ENCODE measurements at places on chromosomes 4 and X. TPM values are rescaled to one million over a fixed set of nuclear protein-coding genes. Genes with fewer than 3 reads are reported as not detected.
A peak's percentile ranks its signal among the peaks of the same experiment; 100 is the strongest.

- peak within 1 kb of the TSS; percentile 55 for H3K27ac ChIP-seq
- peak within 1 kb of the TSS; percentile 58 for H3K4me3 ChIP-seq
- H3K36me3 ChIP-seq = no peaks in the 10 kb centered on the region
- H3K4me1 ChIP-seq = peaks cover 28% of the 10 kb centered on the region
- DNase-seq = peak; percentile 90
Measured at GRCh38 chr4:6200011-6200921, at the start of gene JAKMIP1. JAKMIP1 (minus strand) TSS chr4:6200549; CDS start chr4:6112850, 87,699 bp downstream.

GRCh38 chr4:95889662-95890061, 49.8 kb downstream of the PDHA2 start:
- no peak overlapping the region for H3K4me3 ChIP-seq
- H3K27ac ChIP-seq = no peak overlapping the region
- DNase-seq = no peak

- no peaks in the 10 kb centered on the region for H3K36me3 ChIP-seq
- H3K4me1 ChIP-seq = peaks cover 8% of the 10 kb centered on the region
- no peak overlapping the region for H3K27ac ChIP-seq
- no peak overlapping the region for H3K4me3 ChIP-seq
- no peaks in the 10 kb centered on the region for H3K27me3 ChIP-seq
Measured at GRCh38 chr4:89434364-89434988, 126.9 kb upstream of the GPRIN3 start.

GRCh38 chr4:110610940-110611831, 11.7 kb downstream of the PITX2 start:
- no peak overlapping the region for H3K4me3 ChIP-seq
- H3K36me3 ChIP-seq = no peaks in the 10 kb centered on the region
- no peaks in the 10 kb centered on the region for H3K4me1 ChIP-seq
- peaks cover 54% of the 10 kb centered on the region for H3K27me3 ChIP-seq

DNA sequence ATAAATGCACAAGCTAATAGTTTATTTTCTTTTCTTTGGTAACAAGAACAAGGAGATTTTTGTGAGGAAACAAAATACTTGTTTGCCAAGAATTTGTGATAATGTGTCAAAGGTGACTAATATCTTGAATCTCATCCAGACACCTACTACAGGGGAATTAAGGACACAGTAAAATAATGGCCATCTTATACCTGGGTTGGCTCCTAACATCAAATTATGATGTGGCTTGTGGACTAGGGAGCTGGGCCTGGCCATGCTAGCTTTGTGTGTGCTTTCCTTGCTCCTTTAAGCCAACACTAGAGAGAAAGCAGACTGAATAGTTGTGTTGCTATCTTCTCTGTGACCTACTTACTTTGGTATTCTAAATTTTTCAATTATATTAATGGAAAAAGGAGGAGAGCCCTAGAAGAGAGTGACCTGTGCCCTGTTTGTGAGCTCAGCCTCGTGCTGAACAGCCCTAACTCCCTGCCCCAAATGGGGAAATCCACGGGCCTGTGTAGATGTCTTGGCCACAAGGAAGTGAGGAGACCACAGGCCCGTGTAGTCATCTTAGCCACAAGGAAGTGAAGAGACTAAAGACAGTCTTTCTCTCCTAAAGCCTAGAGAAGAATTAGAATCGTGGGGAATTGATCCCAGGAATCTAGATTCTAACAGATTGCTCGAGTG, 23.3 kb downstream of the ARHGAP24 start:
- no peak for DNase-seq
- H3K4me1 ChIP-seq = no peaks in the 10 kb centered on the region
- no peaks in the 10 kb centered on the region for H3K36me3 ChIP-seq
- no peaks in the 10 kb centered on the region for H3K27me3 ChIP-seq

DNA sequence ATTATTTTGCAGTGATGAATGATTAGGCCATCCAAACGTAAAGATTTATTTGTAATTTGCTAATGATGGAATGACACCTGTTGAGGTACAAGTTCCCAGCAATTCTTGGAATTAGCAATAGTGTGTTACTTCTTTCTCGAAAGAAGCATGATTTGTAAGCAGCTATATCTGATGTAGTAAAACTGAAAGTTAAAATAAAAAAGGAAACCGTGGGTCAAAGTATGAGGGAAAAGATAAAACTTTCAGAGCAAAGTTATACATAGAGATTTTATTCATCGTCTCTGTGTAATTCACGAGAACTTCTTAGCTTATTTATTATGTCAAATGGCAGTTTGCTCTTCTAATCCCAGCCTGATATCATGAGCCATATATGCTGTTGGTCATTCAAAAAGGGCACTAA, 59.0 kb downstream of the NFKB1 start:
- no peak for DNase-seq
- no peaks in the 10 kb centered on the region for H3K36me3 ChIP-seq
- H3K27ac ChIP-seq = no peak overlapping the region
- H3K4me3 ChIP-seq = peak overlapping the region; percentile 35
- H3K4me1 ChIP-seq = peaks cover 39% of the 10 kb centered on the region
- no peaks in the 10 kb centered on the region for H3K27me3 ChIP-seq

DNA sequence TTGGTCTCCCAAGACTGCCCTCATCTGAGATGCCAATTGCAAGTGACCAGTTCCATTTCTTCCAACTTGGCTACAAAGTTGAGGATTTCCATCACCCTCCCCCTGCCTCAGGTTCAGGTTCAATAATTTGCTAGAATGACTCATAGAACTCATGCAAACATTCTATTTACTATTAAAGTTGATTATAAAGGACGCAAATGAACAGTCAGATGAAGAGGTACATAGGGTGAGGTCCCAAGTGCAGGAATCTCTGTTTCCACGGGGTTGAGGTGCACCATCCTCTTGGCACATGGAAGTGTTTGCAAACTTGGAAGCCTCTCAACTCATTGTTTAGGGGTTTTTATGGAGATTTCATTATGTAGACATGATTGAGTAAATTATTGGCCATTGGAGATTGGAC, 41.0 kb downstream of the FGFBP1 start:
- no peak overlapping the region for H3K27ac ChIP-seq
- H3K27me3 ChIP-seq = no peaks in the 10 kb centered on the region
- H3K4me3 ChIP-seq = no peak overlapping the region
- no peaks in the 10 kb centered on the region for H3K4me1 ChIP-seq
- H3K36me3 ChIP-seq = no peaks in the 10 kb centered on the region

GRCh38 chrX:13938829-13939530, 90.7 kb downstream of the GEMIN8 start:
- no peaks in the 10 kb centered on the region for H3K27me3 ChIP-seq
- no peak overlapping the region for H3K4me3 ChIP-seq
- no peak overlapping the region for H3K27ac ChIP-seq
- no peaks in the 10 kb centered on the region for H3K36me3 ChIP-seq
- no peak for DNase-seq

DNA sequence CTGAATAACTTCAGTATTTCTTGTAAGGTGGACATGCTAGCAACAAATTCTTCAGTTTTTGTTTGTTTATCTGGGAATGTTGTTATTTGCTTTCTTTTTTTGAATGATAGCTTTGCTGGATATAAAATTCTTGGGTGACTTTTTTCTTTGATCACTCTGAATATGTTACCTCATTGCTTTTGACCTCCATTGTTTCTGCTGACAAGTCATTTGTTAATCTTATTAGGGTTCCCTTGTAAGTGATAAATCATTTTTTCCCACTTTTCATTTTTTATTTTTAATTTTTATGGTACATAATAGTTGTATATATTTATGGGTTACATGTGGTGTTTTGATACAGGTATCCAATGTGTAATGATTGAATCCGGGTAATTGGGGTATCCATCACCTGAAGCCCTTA, 6.7 kb upstream of the RAB39B start:
- no peaks in the 10 kb centered on the region for H3K36me3 ChIP-seq
- H3K4me3 ChIP-seq = no peak overlapping the region
- DNase-seq = no peak
- no peak overlapping the region for H3K27ac ChIP-seq
- H3K27me3 ChIP-seq = no peaks in the 10 kb centered on the region

GRCh38 chr4:1109333-1109732, 4.0 kb downstream of the RNF212 start:
- no peaks in the 10 kb centered on the region for H3K36me3 ChIP-seq
- H3K4me1 ChIP-seq = no peaks in the 10 kb centered on the region
- H3K27ac ChIP-seq = no peak overlapping the region
- no peak for DNase-seq
- H3K4me3 ChIP-seq = no peak overlapping the region

- no peak overlapping the region for H3K27ac ChIP-seq
- no peaks in the 10 kb centered on the region for H3K4me1 ChIP-seq
- H3K4me3 ChIP-seq = no peak overlapping the region
- H3K36me3 ChIP-seq = no peaks in the 10 kb centered on the region
Measured at GRCh38 chr4:11691236-11691635, 262.5 kb upstream of the HS3ST1 start.

GRCh38 chr4:76022031-76022430, 1.3 kb downstream of the CXCL10 start:
- no peak overlapping the region for H3K27ac ChIP-seq
- no peaks in the 10 kb centered on the region for H3K36me3 ChIP-seq
- DNase-seq = no peak
- no peak overlapping the region for H3K4me3 ChIP-seq

GRCh38 chrX:76657499-76657898, 230.0 kb downstream of the MAGEE1 start:
- no peak overlapping the region for H3K4me3 ChIP-seq
- no peak for DNase-seq

- H3K36me3 ChIP-seq = no peaks in the 10 kb centered on the region
- no peak for DNase-seq
- no peaks in the 10 kb centered on the region for H3K27me3 ChIP-seq
- H3K27ac ChIP-seq = no peak overlapping the region
Measured at GRCh38 chr4:127307996-127308395, 324.8 kb upstream of the INTU start.

GRCh38 chr4:166625018-166625637, 609.2 kb downstream of the SPOCK3 start:
- no peaks in the 10 kb centered on the region for H3K4me1 ChIP-seq
- no peaks in the 10 kb centered on the region for H3K27me3 ChIP-seq
- no peak overlapping the region for H3K4me3 ChIP-seq

GRCh38 chr4:39785083-39785482, 87.1 kb downstream of the UBE2K start:
- no peaks in the 10 kb centered on the region for H3K36me3 ChIP-seq
- H3K4me3 ChIP-seq = no peak overlapping the region
- DNase-seq = no peak
- no peaks in the 10 kb centered on the region for H3K4me1 ChIP-seq

GRCh38 chr4:109921384-109921808, 8.7 kb downstream of the EGF start:
- no peaks in the 10 kb centered on the region for H3K4me1 ChIP-seq
- DNase-seq = no peak
- no peaks in the 10 kb centered on the region for H3K36me3 ChIP-seq
- H3K27me3 ChIP-seq = no peaks in the 10 kb centered on the region
- H3K4me3 ChIP-seq = no peak overlapping the region

DNA sequence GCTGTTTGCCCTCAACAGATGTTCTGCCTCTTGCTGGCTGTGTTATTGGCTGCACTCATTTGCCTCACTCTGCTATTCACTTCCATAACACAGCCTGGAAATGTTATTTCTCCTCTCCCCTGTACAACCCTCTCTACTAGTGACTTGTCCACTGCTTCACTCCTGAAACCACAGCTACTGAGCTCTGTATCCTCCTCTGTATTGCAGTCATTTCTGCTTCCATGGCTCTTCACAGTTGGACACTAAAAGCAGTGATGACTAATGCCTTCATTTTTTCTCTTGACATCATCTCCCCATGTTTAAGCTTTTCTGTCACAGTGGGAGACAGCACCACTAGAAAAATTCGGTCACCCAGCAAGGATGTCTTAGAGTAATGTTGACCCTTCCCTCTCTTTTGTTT, 123.0 kb upstream of the PPP1R2C start:
- no peak overlapping the region for H3K4me3 ChIP-seq
- DNase-seq = no peak
- no peaks in the 10 kb centered on the region for H3K36me3 ChIP-seq
- H3K4me1 ChIP-seq = no peaks in the 10 kb centered on the region
- H3K27me3 ChIP-seq = no peaks in the 10 kb centered on the region

- H3K36me3 ChIP-seq = no peaks in the 10 kb centered on the region
- H3K4me1 ChIP-seq = no peaks in the 10 kb centered on the region
- DNase-seq = no peak
- no peak overlapping the region for H3K4me3 ChIP-seq
- H3K27ac ChIP-seq = no peak overlapping the region
- H3K27me3 ChIP-seq = no peaks in the 10 kb centered on the region
Measured at GRCh38 chr4:2338754-2339457, 77.0 kb upstream of the MXD4 start.

DNA sequence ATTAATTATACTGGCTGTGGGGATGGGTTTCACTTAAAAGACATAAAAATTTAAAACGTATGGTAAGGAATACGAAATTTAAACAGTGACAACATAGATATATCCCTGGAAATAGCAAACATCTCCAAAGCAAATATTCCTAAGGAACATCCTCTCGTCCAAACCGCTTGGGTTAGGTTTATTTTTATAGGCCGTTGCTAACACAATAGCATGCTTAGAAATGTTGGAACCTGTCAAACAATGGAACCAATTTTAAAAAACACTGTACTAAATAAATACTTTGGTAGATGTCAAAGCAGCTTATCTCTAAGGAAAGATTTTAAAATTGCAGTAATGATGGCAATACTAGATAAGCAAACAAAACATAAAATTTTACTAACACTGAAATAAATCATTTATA, 45.4 kb downstream of the SEC24D start:
- no peak overlapping the region for H3K4me3 ChIP-seq
- no peaks in the 10 kb centered on the region for H3K4me1 ChIP-seq
- H3K36me3 ChIP-seq = peaks cover 5% of the 10 kb centered on the region
- H3K27ac ChIP-seq = no peak overlapping the region
- no peaks in the 10 kb centered on the region for H3K27me3 ChIP-seq
- DNase-seq = no peak

DNA sequence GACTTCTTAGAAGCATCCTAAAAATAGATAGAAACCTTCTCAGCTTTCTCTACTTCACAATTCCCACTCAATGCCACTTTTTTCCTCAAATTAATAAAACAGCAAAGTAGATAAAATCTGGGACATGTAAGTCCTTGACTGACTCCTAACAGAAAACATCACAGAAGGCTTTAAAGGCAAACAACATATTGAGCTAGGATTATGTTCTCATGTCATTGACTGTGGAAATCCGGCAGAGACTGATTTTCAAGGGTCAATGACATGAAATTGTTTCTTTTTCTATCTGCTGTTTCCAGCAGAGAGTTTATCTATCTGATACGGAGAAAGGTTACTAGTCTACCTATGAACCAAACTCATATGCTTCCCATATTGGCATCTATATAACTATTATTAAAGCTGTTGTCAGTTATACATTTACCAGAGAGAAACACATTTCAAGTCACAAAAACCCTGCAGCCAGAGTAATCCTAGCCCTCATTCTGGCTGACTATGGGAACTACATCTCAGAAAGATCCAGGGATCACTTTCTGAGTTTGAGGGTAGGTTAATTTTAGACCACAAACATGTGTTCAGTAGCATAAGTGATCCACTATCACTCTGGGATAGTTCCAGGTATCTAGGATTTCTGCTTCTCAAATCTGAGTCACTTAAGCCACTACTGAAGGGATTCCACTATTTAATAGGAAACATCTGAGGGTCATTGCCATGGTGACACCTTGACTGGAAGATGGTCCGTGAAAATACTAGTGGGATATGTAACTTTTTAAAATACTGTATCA, 147.6 kb downstream of the PPP3CA start:
- H3K27ac ChIP-seq = no peak overlapping the region
- no peak overlapping the region for H3K4me3 ChIP-seq
- H3K36me3 ChIP-seq = no peaks in the 10 kb centered on the region

DMP1 gene
- not detected for total RNA-seq

PAGE1 gene
- total RNA-seq = not detected

RS1 gene
- total RNA-seq = not detected

Measured in CD8-positive, alpha-beta memory T cell (primary cell).